SW480 (cell line): ENCODE measurements at places on chromosomes 1 and 21.

- no peak for DNase-seq
These were observed 19.8 kb downstream of the ATP6V1G3 start for GRCh38 chr1:198520524-198521254.

DNA sequence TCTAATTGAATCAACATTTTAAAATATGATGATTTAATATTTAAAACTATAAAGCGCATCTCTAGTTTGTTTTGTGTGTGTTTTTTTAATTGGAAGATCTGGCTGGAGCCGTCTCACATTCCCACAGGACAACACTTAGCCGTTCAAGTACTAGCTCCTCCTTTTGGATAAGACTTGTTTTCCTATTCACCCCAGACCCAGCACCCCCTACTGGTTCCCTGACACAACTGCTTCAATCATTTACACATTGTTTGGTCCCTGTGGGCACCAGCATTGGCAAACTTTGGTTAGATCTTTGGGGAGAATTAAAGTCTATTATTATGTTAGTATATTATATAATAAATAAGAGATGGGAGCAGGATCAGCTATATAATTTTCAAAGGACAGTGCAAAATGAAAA, 34.5 kb downstream of the TYW3 start:
- no peak for DNase-seq

DNA sequence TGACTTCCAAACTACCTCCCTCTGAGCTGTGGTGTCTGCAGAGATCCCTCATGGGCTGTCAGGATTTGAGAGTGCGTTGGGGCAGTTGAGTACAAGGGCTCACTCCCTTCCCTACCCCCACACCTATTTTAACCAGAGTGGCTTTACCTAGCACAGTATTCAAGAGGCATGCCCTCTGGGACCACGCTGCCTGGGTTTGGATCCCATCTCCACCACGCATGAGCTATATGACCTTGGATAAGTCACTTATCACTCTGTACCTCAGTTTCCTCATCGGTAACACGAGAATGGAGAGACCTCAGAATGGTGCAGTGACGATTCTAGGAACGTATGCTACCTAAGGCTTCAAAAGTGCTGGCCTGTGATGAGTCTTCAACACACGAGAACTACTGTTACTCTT, 147.3 kb upstream of the WNT4 start:
- DNase-seq, result no peak

DNA sequence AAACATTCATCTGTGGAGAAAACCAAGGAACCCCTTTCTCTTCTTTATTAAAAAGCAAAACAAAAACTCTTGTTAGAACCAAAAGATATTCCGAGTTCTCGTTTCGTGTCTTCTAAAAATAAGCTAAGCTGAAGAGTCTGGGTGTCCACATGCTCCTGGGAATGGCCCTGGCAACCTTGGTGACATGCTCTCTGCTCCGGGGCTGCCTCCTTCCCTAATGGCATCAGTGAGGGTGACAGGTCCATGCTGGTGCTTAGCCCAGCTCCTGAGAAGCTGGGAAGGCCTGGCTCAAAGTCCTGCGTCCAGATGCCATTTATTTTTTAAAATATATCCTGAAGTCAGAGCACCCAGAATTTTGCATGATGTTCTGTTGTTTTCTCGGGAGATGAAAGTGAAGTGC, 24.6 kb upstream of the TRAPPC10 start:
- DNase-seq, result no peak

DNA sequence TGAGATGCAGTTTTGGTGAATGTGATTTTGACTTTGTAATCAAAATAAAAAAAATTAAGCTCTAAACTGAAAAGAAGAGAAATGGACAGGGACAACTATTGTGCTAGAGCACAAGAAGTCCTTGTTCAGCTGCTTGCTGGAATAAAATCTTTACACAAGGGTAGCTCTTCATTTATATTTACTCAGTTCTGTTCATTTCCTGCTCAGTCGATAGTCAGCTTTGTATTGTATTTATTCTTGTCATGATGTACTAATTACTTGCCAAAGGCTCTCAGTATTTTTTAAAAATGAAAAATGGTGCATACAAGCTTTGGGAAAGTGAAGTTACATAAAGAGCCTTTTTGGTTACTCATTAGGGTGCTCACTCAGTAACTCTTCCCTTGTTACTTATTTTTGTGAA, 17.8 kb downstream of the F5 start:
- DNase-seq, result no peak
